NCI-H748 treated with DMSO at 0.1 percent for 48 hours (cell line): ENCODE measurements at places on chromosomes 1 and 21.

GRCh38 chr1:23471473-23472075 is 12.4 kb downstream of the ASAP3 start:
- DNase-seq: no peak

DNA sequence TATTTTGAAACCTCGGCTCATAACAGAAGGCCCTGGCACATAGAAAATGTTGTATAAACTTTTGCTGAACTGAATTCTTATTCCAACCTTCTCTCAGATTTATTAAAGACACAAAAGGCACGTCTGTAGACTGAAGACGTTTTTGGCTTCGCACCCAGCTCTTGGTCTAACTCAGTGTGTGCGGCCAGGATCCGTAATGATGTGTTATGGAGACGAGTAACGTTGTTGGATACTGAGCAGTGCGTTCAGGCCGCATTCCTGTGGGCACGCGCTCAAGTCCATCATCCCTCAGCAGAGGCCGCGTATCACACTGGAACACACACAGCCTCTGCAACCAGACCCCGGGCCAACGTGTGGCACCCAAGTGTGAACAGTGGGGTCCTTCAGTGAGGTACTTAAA is 154.8 kb upstream of the RAB4A start:
- DNase-seq: no peak

- DNase-seq: no peak
Measured at GRCh38 chr1:162222730-162223129, 153.2 kb downstream of the NOS1AP start.

GRCh38 chr1:65958561-65959350 is 166.1 kb downstream of the PDE4B start:
- DNase-seq: peak; percentile 13

DNA sequence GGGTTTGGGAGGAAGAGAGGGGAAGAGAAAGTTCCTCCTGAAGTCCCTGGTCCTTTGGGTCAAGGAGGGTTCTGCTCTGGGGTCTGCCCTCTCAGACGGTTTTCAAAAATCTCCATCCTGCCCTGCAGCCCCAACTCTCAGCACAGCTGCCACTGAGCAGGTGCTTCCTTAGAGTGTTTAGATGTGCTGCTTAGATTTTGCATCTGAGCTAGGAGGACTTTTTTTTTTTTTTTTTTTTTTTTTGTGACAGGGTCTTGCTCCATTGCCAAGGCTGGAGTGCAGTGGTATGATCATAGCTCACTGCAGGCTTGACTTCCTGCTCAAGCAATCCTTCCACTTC is 324.9 kb upstream of the POU3F1 start:
- DNase-seq: no peak

DNA sequence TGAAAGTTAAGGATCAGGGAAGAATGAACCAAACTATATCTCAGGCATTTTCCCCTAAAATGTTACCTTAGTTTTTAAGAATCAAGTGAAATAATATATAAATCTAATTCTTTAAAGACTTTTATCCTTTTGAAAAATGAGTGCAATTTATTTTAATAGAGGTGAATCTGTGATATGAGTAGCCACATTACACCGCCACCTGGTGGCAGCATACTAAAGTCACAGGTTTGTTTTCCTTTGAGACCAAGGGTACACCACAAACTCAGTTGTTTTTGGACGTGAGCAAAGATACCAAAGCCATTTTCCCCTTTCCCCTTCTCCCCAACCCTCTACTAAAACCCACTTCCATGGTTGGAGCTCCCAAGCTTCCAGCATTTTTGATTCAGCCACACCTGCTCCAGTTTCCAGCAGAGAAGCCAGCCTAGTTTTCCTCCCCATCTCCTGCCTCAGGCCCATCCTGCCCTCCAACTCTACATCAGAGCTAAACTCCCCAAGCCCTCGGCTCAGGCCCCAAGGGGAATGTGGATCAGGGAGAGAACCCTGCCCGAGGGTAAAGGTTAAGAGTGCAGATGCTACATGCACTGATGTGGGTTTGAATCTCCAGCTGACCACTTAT is 22.9 kb upstream of the LDLRAP1 start:
- DNase-seq: no peak

GRCh38 chr1:21490774-21491487 is 18.3 kb upstream of the ALPL start:
- no peak for DNase-seq
